Midbrain (tissue), 1 donor: ENCODE measurements at places on chromosomes 7 and 10.
A peak's percentile ranks its signal among the peaks of the same experiment; 100 is the strongest.

DNA sequence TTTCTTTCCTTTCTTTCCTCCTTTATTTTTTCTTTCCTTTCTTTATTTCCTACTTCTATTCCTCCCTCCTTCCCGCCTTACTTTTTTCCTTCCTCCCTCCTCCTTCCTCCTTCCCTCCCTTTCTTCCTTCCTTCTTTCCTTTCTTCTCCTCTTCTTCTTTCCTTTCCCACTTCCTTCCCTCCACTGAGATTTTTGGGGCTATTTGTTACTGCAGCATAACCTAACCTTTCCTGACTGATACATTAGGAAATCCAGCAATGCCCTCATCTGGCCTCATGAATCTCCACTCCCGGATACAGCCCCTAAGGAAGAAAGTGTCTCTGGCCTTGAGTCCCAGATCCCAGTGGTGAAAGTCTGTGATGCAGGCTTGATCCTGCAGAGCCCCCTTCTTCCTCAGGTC is 38.6 kb upstream of the BAIAP2L1 start:
- no peak for DNase-seq

- peak; percentile 47 for DNase-seq
Measured at GRCh38 chr10:124306922-124307371, 111.8 kb downstream of the OAT start.

GRCh38 chr10:102152545-102152890 is 329 bp downstream of the NOLC1 start:
- DNase-seq: no peak

DNA sequence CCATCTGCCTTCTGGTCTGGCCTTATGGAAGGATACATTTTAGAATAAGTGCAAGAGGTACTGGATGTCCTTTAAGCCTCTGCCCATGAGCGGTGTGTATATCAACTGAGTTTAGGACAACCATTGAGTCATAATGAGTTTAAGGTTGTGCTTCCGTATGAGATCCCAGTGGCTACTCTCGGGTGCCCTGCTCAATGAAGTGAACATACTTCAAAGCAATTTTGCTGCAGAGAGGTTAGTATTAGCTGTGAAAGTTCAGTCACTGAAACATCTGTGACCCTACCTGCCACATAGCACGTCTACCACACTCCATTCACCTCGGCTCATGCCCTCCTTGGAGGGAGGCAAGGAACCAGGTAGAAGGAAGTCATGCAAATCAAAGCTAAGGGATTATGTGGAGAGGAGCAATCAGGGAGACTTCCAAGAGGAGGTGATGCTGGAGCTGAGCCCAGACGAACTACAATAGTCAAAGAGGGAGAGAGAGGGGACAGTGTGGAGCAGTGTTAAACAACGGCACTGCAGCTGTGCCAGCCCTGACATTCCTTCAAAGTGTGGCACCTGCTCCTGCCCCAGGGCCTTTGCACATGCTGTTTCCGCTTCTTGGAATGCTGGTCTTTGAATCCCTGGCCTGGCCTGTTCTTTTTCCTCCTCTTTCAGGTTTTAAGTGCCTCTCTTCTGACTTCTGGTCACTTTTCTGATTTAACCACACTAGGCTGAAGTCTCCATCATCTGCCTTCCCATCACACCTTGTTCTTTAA is 25.4 kb downstream of the BTBD16 start:
- DNase-seq: no peak

GRCh38 chr7:26143298-26144048 is 8.5 kb upstream of the NFE2L3 start:
- no peak for DNase-seq

- peak; percentile 44 for DNase-seq
Measured at GRCh38 chr7:108454674-108455550, 1.3 kb downstream of the NRCAM start.

DNA sequence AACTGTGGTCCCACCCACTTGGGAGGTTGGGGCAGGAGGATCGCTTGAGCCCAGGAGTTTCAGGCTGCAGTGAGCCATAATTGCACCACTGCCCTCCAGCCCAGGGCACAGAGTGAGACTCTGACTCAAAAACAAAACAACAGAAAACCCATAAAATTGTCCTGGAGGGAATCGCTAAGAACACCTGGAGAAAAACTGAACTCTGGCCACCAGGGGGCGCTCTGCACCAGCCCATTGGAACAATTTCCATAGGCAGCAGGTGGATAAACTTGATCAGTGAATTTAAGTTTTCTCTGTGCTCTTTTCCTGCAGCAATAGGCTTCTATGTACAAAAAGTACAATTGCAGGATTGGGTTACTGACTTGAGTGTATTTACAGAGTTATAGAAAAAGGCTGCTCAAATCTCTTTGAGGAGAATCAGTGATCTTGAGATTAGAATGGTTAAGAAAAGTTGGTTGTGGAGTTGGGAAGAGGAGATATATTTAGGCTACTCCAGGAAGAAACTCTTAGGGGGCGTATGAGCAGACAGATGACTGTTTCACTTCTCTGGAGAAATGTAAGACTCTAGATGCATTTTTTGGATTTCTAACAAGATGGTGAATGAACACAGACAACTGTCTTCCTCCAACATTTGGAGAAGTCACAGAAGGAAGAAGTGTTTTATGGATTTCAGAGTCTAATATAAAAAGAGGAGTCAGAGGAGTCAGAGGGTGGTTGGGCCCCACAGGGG is 274.9 kb upstream of the GALNT17 start:
- DNase-seq: peak; percentile 47

DNA sequence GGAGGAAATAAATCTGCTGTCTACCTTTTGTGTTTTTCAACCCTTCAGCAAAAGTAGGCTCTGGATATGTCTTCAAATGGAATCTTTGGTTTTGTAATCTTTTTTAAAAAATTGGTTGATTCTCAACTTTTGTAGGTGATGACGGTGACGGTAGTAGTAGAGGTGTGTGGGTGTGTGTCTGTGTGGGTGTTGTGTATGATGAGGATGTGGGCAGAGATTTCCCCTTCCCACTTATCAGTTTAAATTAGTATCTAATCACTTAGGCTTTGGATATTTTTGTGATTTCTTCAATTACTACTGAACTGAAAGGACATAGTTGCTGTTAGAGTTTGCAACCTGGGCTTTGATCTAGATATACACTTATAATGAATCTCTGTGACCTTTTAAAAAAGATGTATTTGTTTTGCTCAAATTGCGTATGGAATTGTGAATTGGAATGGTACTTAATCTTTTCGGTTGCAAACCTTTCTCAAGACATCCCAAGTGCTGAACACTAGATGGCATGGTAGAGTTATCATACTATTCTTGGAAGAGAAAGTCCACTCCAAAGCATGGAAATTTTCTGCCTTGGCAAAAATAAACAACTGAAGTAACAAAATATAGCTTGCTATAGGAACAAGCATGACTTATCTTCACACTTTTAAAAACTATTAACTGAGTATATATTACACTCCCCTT is 51.9 kb upstream of the A1CF start:
- DNase-seq: no peak

GRCh38 chr10:49134327-49134726 is 506 bp upstream of the FAM170B start:
- no peak for DNase-seq

DNA sequence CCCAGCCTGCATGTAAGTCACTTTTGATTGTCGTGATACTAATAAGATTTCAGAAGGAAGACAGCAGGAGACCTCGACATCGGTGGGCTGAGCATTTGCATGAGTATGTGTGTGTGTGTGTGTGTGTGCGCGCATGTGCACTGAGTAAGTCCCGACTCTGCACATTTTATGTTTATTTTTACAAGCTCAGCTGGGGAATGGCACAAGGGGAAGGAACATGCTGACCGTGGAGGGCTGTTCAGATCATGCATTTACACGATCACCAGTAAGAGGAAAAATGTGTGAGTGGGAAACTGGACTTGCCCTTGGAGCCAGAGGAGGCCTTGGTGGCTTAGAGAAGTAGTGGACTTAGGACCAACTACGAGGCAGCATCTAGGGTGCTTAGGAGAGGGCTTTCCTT is 41.3 kb downstream of the IL2RA start:
- no peak for DNase-seq
